ENCODE measurements at places on chromosomes 1 and 21.

DNA sequence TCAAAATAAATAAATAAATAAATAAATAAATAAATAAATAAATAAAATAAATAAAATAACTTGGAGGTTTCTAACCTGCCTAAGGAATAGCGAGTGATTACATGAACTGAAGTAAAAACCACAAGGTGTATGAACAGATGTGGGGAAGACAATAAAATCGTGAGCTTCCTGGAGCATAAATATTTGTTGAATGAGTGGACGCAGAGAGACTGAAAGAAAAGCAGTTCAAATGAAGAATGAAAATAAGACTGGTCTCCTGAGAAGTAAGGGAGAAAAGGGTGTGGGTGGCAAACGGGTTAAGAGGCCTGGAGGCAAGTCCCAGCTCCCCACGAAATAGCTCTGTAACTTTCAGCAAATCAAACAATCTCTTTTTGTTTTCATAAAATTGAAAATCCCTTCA, 33.6 kb downstream of the CHML start:
- no peak for DNase-seq

DNA sequence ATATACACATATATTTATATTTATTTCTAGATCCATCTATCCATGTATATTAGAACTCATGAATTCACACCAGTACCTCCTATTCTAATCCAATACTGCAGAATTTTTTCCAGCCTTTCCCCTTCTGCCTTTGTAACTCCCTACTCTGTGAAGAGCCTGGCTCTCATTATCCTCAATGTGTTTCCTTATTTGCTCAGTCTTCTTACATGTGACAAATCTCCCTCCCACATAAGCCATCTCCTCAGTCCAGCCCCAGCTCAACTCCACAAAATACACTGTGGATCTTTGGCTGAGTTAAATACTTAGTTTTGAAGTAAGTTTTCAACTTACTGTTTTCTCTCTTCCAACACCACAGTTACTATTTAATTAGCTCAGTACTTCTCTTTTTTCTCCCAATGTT, 45.7 kb downstream of the ATP5PO start:
- DNase-seq, result peak; percentile 40

- peak; percentile 30 for DNase-seq
Observed at GRCh38 chr1:214281720-214282629, 1.0 kb downstream of the SMYD2 start.

- DNase-seq, result no peak
Observed at GRCh38 chr1:225827076-225827475, 17.2 kb downstream of the EPHX1 start.

DNA sequence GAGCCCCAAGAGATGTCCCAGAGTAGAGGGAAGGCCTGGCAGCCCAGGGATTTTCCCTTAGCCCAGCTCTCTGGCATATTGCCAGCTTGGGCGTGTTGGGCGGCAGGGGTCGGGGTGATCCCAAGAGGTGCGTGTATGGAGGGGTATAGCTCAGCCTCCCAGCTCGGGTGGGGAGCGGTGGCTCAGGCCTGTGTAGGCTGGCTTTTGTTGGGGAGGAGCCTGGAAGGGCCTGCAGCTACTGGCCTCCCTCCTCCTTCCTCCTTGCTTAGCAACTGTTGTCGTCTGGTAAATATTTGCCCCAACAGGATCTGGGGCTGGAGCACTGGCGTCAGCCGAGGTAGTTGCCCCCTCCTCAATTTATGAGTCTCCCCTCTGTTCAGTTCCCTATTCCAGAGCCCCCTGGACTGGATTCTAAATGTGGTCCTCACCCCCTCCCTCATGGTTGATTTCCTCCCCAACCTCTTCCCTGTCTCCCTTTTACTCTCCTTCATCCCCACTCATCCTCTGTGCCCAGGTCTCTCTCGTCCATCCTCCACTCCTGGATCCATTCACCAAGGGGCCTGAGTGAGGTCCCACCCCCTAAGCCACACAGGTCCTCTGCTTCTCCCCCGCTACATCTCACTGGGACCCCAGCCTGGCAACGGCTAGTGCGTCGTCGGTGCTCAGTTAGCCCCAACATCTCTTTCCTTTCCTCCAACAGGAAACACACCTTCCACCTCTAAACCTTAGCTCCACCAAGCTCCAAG, 10.3 kb upstream of the LMNA start:
- peak; percentile 72 for DNase-seq

- no peak for DNase-seq
Observed at GRCh38 chr1:5490635-5491034, 501.6 kb downstream of the NPHP4 start.

DNA sequence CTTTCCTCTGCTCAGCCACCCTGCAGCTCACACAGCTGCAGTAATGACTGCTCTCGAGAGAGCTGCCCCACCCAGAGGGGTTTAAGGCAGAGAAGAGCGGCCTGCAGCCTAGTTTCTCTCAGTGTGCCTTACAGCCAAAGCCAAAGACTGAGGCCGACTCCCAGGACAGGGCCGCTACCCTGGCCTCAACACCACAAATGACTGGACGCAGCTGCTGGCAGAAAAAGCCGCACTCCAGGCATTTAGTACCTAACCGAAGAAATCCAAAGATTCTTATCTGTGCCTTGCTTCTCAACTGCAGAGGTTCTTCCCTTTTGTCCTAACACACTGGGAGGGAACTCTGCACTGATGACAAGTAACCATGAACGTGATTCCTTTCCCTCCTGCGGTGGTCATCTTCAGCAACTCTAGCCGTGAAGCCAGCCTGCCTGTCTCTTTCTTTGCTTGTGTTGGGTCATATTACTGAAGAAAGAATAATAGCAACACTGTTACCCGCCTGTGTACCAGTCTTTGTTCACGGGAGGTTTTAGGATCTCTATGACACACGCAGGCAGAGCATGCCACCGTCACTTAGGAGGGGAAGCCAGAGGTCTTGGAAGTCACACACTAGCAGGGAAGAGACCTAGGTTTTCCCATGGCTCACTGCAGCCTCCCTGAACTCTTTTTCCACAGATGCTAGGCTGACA, 202.7 kb downstream of the RHOU start:
- no peak for DNase-seq

DNA sequence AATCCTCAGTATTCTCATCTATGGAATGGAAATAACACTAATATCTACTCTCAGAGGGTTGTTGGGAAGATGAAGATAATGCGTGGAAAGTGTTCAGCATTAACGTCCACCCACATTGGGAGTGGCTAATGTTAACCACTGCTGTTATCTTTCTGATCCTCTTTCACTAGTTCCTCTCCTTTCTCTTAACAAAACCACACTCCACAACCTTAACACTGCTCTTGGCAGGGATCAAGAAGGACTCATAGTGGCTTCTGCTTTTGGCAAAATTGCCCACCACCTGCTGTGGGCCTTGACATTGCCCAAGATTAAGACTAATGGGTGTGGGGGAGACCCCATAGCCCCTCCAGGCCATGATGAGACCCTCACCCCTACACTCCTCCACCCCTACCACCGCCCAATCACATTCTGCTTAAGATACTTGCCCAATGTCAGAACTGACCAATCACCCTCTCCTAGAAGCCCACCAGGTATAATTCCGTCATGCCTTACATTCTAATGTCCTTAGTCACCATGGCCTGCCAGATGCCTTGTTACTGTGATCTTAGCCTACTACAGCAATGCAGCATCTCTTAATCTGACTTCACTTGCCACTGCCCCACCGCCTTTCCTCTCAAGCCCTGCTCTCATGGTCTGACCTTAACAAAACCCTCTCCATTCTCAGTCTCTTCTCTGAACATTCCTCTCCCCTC, 27.1 kb downstream of the DHCR24 start:
- DNase-seq, result no peak

DNA sequence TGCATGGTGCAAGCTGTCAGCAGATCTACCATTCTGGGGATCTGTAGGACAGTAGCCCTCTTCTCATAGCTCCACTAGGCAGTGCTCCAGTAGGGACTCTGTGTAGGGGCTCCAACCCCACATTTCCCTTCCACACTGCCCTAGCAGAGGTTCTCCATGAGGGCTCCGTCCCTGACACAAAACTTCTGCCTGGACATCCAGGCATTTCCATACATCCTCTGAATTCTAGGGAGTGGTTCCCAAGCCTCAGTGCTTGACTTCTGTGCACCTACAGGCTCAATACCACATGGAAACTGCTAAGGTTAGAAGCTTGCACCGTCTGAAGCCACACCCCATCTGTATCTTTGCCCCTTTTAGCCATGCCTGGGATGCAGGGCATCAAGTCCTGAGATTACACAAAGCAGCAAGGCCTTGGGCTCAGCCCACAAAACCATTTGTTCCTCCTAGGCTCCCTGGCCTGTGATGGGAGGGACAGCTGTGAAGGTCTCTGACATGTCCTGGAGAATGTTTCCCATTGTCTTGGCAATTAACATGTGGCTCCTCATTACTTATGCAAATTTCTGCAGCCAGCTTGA, 117.0 kb upstream of the NFIA start:
- DNase-seq, result no peak

- DNase-seq, result no peak
Observed at GRCh38 chr1:91557039-91557690, 56.5 kb downstream of the CDC7 start.

GRCh38 chr1:99180915-99181314, 83.4 kb upstream of the PLPPR4 start:
- no peak for DNase-seq

DNA sequence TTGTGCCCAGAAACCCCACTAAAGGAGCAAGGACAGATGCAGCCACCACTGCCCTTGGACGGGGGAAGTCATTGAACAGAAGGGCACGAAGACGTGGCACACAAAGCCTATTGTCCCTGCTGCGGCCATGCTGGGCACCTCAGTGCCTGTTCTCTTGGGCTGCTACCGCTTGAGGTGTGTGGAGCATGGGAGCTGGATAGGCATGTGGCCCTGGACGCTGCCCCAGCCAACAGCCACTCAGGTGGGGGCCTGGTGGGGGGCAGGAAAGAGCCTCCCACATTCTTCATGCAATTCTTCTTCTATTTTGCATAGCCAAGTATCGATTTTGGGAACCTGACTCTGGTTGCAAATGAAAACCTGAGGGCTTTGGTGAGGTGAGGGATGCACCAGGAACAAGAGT, 337.2 kb downstream of the RPS6KC1 start:
- no peak for DNase-seq

GRCh38 chr1:229152311-229152710, 118.6 kb upstream of the RAB4A start:
- no peak for DNase-seq

GRCh38 chr1:92945748-92946270, 15.5 kb downstream of the DIPK1A start:
- DNase-seq, result no peak

GRCh38 chr1:17289721-17290120, 18.3 kb upstream of the PADI4 start:
- no peak for DNase-seq

GRCh38 chr1:215581896-215582295, 14.8 kb downstream of the KCTD3 start:
- DNase-seq, result no peak

GRCh38 chr1:206503591-206504362, 3.6 kb upstream of the RASSF5 start:
- DNase-seq, result no peak

DNA sequence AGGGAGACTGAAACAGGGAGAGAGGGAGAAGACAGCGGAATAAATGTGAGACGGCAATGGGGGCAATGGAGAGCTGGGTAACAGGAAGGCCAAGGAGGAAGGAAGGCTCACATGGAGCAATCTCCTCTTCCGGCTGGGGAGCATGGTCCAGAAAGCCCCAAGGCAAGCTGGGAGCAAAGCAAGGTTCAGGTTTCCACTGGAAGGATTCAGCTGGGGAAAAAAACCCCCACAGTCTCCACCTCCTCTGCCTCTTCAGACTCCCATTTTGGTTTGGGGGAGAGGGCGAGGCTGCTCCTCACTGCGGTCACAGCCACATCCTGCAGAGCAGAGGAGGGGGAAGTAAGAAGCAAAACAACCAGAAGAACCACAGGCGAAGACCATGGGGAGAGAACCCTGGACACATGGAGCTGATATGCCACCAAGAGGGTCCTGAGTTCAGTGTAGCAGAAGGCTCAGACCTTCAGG, 650 bp downstream of the TNFAIP8L2 start:
- DNase-seq, result no peak

DNA sequence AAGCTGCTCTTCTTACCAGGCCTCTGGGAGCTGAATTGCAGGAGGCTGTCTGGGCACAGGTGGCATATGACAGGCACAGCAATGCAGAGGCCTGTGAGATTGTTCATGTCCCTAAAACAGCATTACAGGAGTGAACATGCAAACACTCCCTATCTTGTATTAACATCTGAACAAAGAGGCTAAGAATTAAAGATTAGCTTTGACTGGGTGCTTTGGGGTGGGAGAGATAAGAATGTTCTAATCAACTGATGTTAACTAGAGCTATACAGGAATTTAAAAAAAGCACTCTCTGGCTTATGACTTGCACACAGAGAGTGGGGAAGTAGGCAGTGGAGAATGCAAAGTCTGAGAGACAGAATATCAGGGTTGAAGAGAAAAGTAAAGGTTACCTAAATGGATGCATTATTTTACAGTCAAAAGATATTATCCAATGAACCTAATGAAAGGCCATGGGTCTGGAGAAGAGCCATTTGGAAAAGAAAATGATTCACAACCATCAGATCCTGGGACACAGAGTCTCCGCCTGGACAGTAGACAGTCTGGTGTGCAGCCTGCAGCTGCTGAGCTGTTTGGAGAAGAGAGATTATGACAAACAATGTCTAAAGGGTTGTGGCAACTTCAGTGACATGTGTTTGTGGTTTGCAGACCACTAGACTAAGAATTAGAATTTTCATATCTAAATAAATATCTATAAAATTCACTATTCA, 20.2 kb downstream of the DPT start:
- no peak for DNase-seq

GRCh38 chr1:188129856-188130838, 1301.4 kb downstream of the PLA2G4A start:
- no peak for DNase-seq

- DNase-seq, result no peak
Observed at GRCh38 chr1:225253784-225254183, 174.1 kb downstream of the LBR start.

DNA sequence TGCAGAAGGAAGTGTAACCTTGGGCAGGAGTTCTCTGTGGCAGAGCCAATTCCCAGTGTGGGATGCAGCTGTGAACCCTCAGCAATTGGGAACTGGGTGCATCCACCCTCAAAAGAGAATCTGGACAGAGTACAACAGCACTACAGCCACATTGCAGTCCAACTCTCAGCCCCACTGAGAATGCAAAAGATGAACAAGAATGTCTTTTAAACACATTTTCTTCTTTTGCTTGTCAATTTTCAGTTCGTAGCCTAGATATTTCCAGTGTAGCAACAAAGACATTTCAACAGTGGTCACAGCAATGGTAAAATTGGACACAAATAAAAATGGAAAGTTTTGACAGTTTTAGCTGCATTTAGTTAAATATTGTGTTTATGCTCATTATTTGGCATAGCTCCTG, 114.0 kb upstream of the APP start:
- no peak for DNase-seq

GRCh38 chr1:17606826-17607440, 67.4 kb downstream of the ARHGEF10L start:
- DNase-seq, result peak; percentile 42

- no peak for DNase-seq
Observed at GRCh38 chr21:25708467-25709065, 26.1 kb downstream of the ATP5PF start.
